Esophagus squamous epithelium (tissue), 5 donors: ENCODE measurements at places on chromosomes 7 and 10.

DNA sequence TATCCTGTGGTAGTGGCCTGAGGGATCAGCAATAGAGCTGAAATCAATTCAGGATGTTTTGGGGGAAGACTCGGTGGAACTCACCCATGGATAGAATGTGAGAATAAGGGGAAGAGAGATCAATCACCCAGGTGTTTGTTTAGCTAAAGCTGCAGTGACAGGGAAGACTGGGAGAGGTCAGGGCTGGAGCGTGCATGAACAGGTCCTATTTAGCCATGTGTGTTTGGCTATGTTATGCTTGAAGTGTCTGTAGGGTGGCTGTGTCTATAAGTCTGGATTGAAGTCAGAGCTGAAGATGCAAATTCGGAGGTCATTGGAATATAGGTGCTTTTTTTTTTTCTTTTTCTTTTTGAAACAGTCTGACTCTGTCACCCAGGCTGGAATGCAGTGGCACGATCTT, 4.6 kb downstream of the ATP6V1F start:
- no peak for DNase-seq

DNA sequence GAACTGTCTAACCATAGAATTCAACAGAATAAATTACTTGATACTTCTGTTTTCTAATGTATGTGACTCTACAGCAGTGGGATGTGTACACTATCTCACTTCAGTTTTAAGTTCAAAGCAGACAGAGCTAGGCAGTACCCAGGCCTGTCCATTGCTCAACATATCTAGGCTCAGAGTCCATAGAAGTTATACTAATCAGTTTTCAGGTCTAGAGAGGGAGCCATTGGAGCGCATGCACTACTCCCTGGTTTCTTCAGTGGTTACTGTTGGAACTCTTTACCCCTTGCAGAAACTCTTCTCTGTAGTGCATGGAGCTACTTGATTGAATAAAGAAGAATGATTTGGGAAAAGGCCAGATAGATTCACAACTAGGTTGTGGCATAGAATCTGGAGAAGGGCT, 4.4 kb downstream of the CD36 start:
- no peak for DNase-seq

GRCh38 chr7:71871446-71871845, 540.7 kb downstream of the CALN1 start:
- no peak for DNase-seq

DNA sequence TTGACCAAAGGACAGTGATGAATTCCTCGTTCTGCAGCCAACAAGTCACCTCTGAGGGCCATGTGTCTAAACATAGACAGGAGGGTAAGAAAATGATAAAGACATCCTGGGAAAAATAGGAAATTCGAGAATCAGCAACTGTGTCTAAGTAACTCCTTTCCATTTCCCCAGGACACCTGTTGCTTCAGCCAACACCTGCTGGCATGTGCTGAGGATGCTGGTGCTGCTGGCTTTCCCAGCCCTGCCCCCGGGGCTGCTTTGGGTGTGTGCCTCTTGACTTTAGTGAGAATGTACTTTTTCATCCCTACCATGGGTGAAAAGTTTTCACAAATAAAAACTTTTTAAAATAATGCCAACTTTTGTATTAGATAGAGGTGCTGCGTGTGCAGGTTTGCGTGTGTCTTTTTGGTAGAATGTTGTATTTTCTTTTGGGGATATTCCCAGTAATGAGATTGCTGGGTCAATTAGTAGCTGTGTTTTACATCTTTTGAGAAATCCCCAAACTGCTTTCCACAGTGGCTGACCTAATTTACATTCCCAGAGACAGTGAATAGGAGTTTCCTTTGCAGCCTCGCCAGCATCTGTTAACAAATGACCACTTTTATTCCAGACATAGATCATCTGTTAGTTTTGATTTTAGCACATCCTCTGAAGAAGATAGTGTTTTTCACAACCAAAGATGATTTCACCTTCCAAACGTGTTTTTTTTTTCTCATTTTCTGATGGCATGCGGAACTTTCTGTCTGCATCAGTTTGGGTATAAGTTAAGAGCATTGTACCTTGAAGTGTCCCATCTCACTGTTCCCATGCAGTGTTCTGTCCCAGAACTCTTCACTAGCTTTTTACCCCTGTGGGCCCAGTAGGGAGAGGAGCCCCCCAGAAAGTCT, 104.2 kb upstream of the ACBD5 start:
- no peak for DNase-seq

DNA sequence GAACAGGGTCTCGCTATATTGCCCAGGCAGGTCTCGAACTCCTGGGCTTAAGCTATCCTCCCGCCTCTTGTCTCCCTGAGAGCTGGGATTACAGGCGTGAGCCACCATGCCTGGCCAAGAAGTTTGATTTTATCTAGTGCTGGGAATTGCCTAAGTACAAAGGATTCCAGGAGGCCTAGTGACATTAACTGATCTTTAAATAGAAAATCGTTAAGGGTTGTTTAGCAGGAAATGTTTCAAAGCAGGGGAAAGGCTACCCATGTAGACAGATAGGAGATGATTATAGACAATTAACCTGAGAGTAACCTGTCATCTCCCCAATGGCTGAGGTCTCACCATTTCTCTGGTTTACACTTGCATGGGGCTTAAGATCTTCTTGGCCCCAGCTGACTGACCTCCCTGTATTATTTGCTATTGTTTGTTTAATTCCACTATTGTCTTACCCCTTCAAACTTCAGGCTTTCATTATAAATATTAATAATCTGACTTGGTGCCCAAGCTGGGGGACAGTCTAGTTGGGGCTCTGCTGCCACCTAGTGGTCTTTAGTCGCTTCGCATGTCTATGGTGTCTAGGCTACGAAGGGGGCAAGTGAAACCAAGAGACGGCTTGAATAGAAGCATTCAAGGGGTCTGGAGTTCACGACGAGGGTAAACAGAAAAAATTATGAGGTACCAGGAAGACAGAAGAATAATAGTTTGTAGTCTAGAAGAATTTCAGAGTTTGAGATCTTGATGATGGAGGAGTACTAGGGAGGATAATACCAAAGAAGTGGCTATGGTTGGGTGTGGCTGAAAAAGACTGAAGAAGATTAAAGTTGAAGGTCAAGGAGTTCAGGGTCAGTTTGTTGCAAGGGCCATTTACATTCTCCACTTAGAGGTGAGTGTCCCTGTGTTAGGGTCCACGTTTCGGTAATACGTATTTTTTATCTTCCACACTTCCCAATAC, 40.4 kb upstream of the BPGM start:
- no peak for DNase-seq

DNA sequence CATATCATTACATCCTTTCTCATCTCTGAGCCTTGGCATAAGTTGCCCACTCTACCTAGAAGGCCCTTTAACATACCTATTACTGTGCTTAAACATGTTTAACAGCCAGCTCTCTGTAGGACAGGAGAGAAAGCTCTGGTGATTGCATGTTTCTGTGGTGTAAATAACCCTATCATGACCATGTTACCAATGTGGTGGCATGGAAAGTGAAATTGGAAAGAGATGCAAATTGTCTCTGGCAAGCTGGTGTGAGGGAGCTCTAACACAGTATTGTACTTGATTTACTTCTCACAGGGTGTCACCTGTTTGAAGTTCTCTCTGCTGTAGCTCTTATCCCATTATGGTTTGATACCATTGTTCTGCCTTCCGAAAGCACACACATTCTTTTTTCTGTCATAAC, 231.8 kb upstream of the DKK1 start:
- DNase-seq = no peak

GRCh38 chr10:128993911-128994538, 473.0 kb upstream of the MGMT start:
- DNase-seq = no peak

DNA sequence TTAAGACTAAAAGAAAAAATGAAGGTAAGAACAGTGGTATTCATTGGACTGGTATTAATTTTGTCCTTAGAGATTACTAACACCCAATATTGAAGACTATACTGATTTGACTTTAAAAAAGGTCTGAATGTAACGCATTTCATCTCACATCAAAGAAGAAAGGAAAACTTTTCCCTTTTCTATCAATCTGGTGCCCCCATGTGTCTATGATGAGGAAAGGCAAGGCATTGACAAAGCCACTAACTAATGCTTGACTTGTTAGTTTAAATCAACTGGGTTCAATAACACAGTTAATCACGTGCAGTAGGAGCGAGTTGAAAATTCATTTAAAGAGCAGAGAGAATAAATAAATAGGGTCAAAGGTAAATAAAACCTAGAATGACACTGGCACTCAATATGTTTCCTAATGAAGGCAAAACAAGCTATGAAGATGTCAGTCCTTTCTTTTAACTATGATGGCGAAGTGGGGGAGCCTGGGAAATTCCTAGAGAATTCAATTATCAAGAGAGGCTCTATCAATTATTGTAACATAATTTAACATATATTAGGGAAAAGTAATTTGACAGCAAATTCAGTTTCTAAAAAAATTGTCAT, 180.9 kb downstream of the ANK3 start:
- DNase-seq = no peak

- DNase-seq = no peak
Observed at GRCh38 chr7:17305387-17306171, 7.1 kb downstream of the AHR start.

DNA sequence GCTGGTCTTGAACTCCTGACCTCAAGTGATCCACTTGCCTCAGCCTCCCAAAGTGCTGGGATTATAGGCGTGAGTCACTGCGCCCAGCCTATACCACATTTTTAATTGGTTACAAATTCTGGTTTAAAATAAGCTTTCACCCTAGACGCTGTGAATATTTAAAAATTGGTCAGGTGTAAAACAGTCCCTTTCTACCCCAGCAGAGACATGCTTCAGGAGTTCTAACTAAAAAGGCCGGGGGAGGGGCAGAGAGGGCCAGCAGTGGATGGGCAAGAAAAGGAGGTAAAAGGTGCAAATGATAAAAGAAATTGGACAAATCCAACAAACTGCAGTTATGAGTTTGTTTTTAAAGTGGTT, 70.0 kb downstream of the WAPL start:
- DNase-seq = no peak

DNA sequence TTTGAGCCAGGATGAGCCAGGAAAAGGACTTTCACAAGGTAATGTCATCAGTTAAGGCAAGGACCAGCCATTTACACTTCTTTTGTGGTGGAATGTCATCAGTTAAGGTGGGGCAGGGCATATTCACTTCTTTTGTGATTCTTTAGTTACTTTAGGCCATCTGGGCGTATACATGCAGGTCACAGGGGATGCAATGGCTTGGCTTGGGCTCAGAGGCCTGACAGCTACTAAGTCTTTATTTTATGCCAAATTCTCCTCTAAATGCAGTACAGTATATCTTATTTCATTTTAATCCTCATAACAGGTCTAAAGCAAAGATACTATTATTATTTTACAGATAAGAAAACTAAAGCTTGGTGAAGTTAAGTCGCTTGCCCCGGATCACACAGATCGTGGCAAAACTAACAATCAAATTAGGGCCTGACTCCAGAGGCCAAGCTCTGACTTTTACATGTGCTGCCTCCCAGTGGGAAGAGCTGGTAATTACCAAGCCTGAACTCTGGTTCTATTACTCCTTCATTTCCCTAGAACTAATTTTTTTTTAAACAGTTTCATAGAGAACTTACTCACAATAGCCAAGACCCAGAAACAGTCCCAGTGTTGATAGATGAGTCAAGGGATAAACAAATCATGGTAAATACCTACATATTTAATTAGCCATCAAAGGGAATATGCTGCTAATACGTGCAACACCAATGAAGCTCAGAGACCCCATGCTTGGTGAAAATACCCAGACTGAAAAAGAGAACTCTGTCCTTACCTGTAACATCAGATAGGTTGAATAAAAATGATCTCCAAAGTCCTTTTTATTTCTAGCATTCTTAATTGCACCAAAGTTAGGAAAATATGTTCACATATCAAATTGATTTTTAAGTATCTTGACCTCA, 35.4 kb downstream of the C7orf25 start:
- DNase-seq = no peak

DNA sequence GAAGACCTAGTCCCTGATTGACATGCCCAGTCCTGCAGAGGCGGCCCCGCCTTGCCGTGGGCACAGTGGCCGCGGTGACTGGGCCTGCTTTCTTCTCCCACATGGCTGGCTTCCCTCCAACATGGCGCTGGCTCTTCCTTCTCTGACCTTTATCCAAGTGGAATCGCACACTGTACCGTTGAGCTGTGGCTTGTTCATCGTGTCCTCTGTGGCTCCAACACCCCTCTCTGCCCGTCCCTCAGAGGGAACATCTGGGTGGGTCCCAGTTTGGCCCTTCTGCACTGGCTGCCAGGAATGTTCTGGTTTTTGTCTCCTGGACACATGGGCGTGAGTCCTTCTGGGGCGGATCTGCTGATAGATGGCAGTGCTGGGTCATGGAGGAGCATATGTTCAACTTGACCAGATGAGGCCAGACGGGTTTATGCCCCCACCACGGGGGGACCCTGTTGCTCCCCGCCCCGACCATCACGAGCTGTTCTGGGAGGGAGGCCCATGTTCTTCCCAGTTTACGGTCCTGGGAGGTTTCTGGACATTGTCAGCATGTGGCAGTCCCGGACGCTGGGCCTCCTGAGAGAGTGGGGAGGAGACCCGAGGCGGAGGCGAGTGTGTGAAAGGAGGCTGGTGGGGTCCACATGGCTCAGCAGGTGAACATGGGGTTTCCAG, 63.5 kb downstream of the LHPP start:
- no peak for DNase-seq

DNA sequence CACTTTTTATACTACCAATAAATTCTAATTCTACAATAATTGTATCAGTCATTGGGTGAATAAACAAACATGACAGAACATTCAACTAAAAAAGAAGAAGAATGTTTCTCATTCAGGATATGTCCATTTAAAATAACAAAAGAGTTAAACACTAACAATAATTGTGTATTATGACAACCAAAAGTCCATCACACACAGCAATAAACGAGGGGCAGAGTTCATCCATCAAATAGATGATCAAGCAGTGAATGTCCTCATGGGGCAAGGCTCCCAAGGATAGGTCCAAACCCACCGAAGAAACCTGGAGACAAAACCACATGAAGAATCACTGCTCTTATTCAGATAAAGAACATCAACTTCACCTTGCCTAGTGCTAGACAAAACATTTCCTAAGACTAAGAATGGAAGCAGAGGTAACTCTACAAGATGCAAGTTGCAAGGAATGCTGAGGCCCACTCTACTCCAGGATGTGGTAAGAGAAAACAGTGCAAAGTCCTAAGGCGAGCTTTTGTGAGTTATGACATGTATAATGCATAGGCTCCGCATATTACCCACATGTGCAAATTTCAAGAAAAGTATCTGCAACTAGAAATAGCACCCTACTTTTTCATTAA, 115.1 kb downstream of the PARD3 start:
- DNase-seq = no peak

DNA sequence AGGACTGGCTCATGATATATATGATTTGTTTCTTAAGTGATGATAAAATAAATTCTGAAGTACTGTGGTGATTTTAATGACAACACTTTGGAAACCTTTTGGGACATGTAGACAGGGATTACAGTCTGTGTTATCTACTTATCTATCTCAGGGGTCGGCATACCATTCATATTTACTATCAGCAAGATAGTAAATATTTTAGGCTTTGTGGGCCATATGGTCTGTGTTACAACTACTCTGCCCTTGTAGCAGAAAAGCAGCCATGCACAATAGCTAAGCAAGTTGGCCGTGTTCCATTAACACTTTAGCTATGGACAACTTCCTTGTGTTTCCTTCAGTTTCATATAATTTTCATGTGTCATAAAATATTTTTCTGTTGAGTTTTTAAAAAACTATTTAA, 97.8 kb upstream of the PRPS1L1 start:
- no peak for DNase-seq

GRCh38 chr7:95886501-95887090, 114.2 kb downstream of the DYNC1I1 start:
- no peak for DNase-seq

- no peak for DNase-seq
Observed at GRCh38 chr7:80139236-80139635, 4.6 kb downstream of the GNAI1 start.
